ENCODE measurements at places on chromosomes 12 and 14. TPM values are rescaled to one million over a fixed set of nuclear protein-coding genes. Genes with fewer than 3 reads are reported as not detected.

- no peak for DNase-seq
- peaks cover 8% of the 10 kb centered on the region for H3K4me1 ChIP-seq
- H3K4me3 ChIP-seq, result no peak overlapping the region
- no peaks in the 10 kb centered on the region for H3K27me3 ChIP-seq
Observed at GRCh38 chr14:65239938-65240296, 137.6 kb upstream of the MAX start.

DNA sequence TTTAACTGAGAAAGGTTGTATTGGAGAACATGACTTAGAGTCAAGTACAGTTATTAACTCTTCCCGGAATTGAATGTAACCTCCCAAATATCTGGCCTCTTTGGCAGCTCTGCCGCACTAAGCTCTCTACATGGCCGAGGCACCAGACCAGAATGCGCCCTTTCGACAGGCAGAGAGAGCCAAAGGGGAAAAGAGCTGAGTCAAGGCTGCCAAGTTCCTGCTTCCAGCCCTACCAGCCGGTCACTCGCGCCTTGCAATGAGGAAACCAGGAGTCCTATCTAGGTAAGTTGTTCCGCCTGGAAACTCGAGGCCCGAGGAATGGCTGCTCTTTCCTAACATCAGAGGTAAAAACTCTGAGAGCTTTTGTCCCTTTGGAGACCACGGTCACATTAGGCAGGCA is 172.2 kb downstream of the BRMS1L start:
- no peak overlapping the region for H3K27ac ChIP-seq
- no peak for DNase-seq
- no peak overlapping the region for H3K4me3 ChIP-seq
- no peaks in the 10 kb centered on the region for H3K27me3 ChIP-seq
- no peaks in the 10 kb centered on the region for H3K36me3 ChIP-seq
- H3K4me1 ChIP-seq, result no peaks in the 10 kb centered on the region

The HOXC11 gene
- polyA plus RNA-seq, result not detected

The HOXC12 gene
- not detected for polyA plus RNA-seq

The ISM2 gene
- not detected for polyA plus RNA-seq

Measured in heart right ventricle (tissue), 16 donors.